Activated T-cell treated with anti-CD3 and anti-CD28 coated beads for 24 hours (primary cell): ENCODE measurements at places on chromosomes 12 and 14.

- no peak for DNase-seq
Measured at GRCh38 chr14:96585672-96586013, 83.5 kb downstream of the PAPOLA start.

- DNase-seq, result no peak
Measured at GRCh38 chr12:76028571-76029277, 2.9 kb downstream of the PHLDA1 start.

DNA sequence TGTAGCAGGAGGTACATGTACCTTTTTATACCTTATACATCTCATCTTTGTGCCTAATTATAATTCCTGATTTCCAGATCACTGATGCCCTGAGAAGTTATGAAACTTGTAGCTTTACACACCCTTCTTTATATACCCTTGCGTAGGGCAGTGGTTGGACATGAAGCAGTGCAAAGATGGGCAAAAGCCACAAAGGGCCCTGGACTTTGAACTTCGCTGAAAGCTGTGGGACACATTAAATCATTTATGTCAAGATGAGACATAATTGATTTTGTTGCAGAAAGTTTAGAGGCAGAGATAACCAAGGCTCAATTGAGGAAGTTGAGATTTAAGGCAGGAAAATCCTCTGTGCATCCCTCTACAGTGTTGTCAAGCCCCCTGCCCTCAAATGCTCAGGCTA lies 170.0 kb downstream of the SLC2A13 start:
- DNase-seq, result no peak

GRCh38 chr12:101962486-101962885 lies 85.1 kb downstream of the DRAM1 start:
- DNase-seq, result no peak

DNA sequence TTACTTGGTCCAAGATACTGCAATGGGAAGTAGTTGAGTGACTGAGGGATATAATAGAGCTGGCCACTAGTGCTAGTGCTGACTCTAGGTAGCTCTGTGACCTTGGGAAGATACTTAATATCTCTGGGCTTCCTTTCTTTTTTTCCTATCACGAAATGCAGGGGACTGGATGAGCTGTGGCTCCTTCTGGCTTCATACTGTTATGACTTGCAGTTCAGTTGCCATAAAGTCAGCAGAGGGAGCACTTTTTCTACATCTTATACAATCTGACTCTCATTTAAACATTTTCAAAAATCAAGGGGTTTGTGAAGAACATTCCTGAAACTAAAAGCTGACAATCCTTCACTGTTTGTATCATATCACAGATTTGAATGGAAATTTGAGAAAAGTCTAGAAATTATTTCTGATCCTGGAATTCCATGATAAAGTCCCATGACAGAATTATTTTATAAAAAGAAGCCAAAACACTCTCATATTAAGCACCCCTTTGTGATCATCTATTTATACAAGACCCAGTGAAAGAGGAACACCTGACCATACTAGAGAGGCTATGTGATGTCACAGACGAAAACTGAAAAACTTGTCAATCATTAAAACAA lies 5.3 kb downstream of the BHLHE41 start:
- DNase-seq, result no peak

DNA sequence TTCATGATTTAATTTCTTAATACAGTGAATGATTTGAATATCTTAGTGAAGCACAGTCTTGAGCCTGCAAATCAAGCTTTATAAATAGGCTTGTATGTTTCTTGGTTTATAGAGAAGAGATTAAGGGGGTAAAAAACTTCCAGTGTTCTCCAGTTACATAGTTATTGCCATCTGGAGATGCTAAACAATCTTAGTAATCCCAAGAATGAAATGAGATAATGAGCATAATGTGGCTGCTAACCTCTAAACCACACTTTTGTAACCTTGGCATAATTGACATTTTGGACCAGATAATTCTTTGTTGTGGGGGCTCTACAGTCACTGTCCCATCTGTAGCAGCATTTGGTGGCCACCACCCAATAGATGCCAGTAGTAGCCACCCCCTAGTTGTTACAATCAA lies 316.8 kb downstream of the CCDC91 start:
- DNase-seq, result no peak

GRCh38 chr12:43060742-43061141 lies 471.2 kb upstream of the PRICKLE1 start:
- DNase-seq, result no peak

DNA sequence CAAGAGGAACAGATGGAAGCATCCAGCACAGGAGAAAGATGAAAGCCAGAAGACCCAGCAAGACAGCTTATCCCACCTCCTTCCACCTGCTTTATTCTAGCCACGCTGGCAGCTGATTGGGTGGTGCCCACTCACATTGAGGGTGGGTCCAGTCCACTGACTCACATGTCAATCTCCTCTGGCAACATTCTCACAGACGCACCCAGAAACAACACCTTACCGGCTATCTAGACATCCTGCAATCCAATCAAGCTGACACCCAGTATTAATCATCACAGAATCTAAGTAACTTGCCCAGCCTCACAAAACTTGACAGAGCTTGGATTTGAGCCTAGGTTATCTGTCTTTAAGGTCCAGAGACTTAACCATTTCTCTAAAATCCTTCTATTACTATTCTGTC lies 208.9 kb downstream of the PAH start:
- no peak for DNase-seq

DNA sequence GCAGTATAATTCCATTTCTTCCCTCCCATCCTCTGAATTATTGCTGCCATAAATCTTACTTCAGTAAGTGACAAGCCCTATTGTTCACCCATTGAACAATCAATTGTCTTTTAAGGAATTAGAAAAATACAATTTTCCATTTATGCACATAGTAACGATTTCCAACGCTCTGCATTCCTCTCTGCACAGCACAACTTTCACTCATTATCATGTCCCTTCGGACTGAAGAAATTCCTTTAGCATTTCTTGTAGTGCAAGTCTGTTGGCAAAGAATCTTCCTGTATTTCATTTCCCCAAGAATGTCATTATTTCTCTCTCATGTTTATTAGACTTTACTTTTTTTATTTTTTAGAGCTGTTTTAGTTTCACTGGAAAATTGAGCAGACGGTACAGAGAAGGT lies 252.1 kb upstream of the RTL1 start:
- no peak for DNase-seq

DNA sequence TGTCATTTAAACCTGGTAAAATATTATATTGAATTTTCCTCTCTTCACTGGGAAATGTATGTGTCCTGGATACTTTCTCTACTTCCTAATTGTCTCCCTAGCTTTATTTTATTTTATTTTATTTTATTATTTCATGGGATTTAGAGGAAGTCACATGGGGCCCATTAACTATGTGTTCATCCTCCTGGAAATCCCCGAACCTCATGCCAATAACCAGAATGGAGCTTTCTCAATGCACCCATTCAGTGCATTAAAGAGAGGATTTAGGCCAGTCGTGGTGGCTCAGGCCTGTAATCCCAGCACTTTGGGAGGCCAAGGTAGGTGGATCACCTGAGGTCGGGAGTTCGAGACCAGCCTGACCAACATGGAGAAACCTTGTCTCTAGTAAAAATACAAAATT lies 1.3 kb upstream of the RPGRIP1 start:
- no peak for DNase-seq

GRCh38 chr12:80178846-80179245 lies 79.5 kb downstream of the OTOGL start:
- no peak for DNase-seq

DNA sequence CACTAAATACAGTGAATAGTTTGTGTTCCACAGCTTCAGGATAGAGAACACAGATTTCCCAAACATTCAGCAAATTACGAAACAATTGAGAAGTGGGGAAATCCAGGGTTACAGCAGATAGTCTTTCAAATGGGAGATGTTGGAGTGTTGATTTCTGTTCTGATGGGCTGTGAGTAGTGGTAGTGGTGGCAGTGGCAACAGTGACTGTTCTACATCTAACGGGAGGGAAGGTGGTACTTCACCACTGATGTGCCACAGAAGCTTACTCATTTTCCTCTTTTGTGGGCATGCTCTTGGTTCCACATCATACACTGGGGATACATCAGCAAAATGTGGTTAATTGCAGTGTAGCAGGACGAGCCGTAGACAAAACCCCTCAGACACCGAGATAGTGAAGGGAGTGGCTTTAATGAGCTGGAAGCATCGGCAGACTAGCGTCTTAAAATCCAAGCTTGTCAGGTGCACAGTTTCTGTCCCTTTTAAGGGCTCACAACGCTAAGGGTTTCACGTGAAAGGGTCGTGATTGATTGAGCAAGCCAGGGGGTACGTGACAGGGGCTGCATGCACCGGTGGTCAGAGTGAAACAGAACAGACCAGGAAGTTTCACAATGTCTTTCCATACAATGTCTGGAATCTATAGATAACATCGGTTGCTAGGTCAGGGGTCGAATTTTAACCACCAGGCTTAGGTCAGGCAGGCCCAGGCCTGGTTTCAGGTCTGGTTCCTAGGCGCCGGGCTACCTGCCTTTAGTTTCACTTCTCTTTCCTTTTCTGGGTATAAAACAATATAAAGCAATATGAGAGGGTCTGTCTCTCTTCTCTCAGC lies 330.6 kb upstream of the FBXO33 start:
- no peak for DNase-seq

GRCh38 chr14:68675233-68675577 lies 117.7 kb downstream of the ZFP36L1 start:
- DNase-seq, result no peak

DNA sequence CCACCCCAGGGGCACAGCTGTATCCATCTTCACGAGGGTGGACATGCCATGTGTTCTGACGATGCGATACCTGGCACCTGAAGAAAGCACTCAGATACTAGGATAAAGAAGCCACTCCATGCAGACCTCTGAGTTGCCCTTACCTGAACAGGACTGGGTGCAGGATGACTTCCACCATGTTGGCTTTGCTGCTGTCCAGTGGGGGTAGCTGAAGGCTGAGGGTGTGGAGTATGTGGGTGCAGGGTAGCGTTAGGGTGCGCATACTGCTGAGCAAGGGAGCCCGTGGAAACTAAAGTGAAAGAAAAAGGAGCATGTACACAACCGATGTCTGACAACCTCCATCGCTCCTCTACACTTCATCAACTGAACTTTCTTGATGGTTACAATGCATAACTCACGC lies 51.3 kb downstream of the SH2B3 start:
- DNase-seq, result no peak

DNA sequence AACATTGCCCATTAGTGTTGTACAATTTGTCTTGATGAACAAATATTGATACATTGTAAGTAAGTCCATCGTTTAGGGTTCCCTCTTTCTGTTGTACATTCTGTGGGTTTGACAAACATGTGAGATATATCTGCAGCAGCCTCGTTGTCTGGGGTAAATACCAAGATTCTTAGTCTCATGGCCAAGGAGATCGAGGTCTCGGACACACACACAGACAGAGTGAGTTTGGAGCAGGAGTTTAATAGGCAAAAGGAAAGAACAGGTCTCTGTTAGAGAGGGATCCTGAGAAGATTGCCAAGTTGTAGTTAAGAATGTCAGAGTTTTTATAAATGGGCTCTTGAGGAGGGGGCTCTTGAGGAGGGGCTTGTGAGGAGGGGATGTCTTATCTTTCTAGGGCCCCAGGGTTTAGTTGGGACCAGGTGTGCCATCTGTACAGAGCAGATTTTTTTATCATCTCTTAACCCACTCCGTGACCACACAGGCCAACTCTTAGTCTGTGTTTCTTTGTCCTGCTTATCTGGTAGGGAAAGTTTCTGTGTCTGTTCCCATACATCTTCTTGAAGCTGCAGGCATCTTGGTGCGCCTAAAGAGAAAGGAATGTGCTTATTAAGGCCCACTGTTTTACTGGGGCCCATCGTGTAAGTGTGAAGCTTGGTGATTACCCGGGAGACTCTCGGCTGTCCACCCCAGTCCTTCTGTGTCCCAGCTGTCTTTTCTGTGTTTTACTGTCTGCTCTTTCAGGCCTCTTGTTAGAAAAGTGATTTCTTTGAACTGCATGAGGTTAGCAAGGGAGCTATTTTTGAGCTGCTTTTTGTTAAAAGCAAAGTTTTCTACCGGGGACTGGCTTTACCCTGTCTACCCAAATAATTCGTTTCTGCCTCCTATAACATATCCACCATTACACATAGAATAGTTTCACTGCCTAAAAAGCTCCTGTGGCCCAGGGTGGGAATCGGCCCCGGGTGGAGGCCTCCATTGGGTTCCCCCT lies 22.4 kb upstream of the CLEC2D start:
- no peak for DNase-seq

- no peak for DNase-seq
Measured at GRCh38 chr12:113027726-113028125, 28.8 kb upstream of the DTX1 start.

DNA sequence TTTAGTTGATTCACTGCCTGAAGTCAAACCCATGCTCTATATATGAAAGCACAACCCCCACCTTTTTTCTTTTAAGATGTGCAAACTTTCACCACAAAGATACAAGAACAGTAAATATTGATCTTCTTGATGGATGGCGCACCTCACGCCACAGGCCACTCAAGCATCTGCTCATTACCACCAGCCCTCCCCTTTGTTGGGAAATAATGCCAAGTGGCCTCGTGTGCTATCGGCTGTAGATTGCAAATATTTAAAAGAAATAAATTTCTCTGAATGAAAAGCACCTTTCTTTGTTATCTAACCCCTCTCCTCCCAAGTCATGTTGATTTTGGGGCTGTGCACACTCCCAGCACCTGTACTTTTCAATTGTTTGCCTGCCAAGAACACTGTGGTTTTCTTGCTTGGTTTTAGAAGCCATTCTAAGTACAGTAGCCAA lies 122.7 kb downstream of the C12orf42 start:
- DNase-seq, result no peak

DNA sequence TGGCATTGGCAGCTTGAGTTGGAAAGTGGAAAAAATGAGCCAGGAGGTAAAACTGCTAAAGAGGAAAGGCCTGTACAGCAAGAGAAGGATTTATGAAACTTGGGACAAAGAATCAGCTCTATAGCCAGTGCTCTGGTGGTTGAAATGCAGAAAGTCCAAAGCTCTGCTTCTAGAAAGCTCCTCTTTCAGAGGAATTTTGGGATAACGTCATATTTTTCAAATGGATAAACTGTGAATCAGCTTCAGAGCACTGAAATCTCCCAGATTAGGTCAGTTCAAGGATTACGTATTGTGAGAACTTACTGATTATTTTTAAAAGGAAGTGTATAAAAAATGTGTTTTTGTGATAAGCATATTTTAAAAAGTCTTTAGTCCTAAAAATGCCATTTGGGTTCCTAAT lies 203.1 kb upstream of the CNOT2 start:
- DNase-seq, result no peak

- DNase-seq, result no peak
Measured at GRCh38 chr14:98278800-98279199, 993.2 kb downstream of the BCL11B start.

DNA sequence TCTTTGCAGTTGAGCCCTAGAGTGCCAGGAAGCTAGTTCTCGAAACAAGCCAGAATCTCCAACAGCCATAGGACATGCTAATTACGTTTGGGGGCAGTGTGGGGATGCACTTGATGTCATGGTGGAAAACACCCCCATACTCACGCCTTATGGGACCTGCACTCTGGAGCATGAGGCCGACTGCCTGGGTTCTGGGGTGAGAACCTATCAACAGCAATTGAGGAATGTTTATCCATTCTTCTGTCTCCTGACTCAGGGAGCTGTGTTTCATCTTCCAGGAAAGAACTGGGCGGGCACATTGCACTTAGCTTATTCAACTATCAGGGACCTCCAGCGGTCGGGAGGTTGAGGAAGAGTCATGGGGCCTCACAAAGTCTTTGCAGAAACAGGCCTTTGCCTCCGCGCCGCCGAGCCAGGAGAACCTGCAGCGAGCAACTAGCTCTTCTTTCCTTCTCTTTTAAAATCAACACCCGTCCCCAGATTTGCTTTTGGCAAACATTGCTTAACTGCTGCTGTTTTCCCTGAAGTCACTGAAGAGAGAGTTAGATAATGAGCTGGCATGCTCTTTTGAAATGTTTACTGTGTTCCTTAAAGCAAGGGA lies 226.1 kb upstream of the DIO3 start:
- DNase-seq, result no peak
